ENCODE measurements at places on chromosomes 2 and 18. TPM values are rescaled to one million over a fixed set of nuclear protein-coding genes. Genes with fewer than 3 reads are reported as not detected.

DNA sequence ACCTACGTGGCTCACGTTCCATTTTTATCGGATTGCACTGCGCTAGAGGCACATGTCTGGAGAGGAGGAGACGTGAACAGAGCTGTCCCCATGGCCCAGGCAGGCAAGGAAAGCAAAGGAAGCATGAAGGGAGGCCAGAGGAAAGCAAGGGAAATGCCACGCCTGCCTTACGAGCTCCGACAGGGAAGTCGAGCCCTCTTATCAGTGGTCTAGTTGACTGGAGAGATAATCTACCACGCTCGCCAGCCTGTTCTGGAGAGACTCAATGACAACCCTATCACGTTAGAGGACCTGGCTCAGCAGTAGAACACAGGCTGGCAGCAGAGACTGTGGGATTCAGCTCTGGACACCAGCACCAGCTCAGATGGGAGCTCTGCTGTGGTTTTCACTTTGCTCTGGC is 202.6 kb upstream of the ID2 start:
- DNase-seq = no peak

Gene ERICH2
- not detected for total RNA-seq

GRCh38 chr2:6228251-6228650 is 536.1 kb downstream of the SOX11 start:
- no peak for DNase-seq

- DNase-seq = no peak
These were observed 20.6 kb upstream of the DSG4 start for GRCh38 chr18:31356025-31356424.

DNA sequence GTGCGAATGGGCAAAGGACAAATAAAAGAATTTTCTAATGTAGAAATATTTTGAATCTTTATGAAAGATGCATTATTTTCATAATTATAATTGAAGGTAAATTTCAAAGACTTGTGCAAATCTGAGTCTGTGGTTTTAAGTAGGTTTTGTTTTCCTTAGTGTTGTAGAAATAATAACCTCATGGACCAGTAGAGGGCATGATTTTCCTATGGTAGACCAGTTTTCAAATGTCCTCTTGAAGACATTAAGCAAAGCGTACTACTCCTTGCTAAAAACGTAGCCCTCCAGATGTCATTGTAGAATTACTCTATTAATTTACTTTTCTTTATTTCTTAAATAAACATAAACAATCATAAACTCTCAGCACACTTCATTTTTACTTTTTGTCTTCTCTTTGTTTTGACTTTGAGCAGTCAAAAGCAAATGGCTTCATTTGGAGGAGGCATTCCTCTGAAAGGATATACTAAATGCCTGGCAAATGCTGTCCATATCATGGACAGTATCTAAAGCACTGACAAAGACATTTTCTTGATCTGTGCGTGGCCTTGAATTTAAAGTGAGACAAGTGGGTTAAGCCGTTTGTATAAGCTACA is 85.8 kb upstream of the FAM237A start:
- DNase-seq = peak; percentile 24

DNA sequence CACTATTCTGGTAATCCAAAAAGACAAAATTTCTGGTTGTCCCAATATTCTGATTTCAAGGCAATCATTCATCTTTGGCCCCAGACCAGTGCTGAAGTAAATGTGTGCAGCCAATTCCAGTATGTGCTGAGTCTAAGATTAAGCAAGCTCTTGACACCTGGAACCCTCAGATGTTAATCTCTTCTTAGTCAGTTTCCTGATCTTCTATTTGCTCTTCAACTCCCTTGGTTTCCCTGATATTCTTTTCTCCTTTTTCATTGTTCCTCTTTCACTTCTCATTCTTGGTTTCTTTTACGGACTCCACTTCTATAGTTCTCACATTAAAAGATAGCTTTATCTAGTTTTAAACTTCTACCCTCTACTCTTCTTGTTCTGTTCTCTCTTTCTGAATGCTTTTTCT is 445.7 kb upstream of the FANCL start:
- no peak for DNase-seq

GRCh38 chr2:72755647-72756423 is 70.0 kb downstream of the EXOC6B start:
- DNase-seq = no peak

Gene CD28
- total RNA-seq = not detected

- DNase-seq = no peak
These were observed 211.3 kb downstream of the MYCN start for GRCh38 chr2:16151651-16152050.

Gene EML6
- total RNA-seq = 2.1 TPM

DNA sequence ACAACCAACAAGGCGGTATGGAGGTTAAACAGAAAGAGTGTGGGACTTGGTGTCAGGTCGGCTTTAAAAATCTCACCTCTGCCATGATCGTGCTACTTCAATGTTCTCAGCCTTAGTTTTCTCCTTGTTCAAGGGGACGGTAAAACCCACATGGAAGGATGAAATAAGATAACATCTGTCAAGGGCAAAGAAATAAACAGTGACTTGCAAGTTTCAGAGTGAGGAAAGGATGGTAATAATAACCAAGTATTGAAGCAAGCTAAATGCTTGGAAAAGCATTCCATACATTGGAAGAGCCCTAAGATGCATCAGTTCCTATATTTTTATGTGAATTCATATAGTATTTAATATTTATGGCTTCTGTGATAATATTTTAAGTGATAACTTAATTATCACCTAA is 29.8 kb upstream of the LMAN1 start:
- no peak for DNase-seq

- DNase-seq = no peak
These were observed 683.6 kb downstream of the CNTNAP5 start for GRCh38 chr2:124708661-124709060.

DNA sequence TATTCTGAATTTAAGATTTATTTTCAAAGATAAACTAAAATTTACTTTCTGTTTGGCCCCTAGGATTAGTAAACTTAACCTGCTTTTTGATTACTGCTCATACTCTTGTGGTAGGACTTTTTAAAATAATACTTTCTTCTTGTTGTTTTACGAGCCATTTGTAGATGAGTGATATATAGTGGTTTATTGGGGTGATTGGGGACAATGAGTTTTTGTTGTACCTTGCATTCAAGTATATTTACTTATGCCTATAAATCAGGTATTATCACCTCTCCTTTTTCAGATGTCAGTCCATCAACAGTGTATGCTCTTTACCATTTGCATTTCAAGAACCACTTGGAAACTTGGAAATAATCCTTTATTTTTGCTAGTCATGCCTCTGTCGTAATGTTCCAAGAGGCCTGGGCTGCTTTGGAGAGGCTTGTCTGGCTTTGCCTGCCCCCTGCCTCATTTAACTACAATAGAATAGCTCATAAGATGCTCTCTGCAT is 131.3 kb downstream of the COMMD1 start:
- DNase-seq = no peak

Gene GKN1
- not detected for total RNA-seq

Gene CFC1
- not detected for total RNA-seq

Gene SYT4
- not detected for total RNA-seq

DNA sequence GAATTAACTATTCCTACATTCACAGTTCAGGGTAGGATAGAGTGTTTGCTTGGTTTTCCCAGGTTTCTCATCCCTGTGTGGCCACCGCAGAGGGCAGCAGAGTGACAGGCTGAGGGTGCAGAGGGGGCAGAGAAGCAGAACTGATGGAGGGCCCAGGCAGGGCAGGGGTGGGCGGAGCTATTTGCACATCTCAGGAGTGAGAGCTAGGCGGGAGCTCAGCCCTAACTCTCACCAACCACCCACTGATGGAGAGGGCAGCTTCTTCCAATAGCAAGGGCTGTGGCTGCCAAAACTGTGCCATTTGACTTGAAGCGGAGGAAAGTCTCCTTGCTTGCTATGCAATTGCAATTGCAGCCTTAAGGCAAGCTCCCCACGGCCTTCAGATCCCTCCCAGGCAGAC is 12.0 kb upstream of the DARS1 start:
- DNase-seq = peak; percentile 18

All from Daoy (cell line).